A673 (cell line): ENCODE measurements at places on chromosomes 13 and 19.

DNA sequence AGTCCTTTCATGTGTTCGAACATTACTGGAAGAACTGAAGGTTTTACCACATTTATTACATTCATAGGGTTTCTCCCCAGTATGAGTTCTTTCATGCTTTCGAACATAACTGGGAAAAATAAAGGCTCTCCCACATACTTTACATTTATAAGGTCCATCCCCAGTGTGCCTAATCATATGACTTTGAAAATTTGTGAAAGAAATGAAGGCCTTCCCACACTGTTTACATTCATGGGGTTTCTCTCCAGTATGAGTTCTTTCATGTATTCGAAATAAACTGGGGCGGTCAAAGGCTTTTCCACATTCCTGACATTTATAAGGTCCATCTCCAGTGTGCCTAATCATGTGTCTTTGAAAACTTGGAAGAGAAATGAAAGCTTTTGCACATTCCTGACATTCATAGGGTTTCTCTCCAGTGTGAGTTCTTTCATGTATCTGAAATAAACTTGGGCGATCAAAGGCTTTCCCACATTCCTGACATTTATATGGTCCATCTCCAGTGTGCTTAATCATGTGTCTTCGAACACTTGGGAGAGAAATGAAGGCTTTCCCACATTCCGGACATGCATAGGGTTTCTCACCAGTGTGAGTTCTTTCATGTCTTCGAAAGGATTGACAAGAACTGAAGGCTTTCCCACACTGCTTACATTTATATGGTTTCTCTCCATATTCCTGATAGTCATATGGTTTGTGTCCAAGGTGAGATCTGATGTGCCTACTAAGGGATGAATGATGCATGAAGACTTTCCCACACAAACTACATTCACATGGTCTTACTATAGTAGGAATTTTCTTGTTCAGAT is 24.0 kb downstream of the ZNF564 start:
- DNase-seq: peak; percentile 22

DNA sequence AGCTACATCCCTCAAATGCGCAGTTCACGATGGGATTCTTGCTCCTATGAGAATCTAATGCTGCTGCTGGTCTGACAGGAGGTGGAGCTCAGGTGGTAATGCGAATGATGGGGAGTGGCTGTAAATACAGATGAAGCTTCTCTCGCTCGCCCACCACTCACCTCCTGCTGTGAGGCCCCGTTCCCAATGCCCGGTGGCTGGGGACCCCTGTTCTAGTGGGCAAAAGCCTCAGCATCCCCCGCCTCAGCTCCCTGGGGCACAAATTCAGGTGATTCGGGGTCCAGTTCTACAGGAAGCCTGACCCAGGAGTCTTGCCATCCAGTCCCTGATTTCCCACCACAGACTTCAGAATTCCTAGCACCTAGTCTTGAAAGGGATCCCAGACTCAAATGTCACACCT is 3.7 kb downstream of the RETN start:
- no peak for DNase-seq

GRCh38 chr19:2976609-2977000 is 759 bp upstream of the TLE6 start:
- no peak for DNase-seq

DNA sequence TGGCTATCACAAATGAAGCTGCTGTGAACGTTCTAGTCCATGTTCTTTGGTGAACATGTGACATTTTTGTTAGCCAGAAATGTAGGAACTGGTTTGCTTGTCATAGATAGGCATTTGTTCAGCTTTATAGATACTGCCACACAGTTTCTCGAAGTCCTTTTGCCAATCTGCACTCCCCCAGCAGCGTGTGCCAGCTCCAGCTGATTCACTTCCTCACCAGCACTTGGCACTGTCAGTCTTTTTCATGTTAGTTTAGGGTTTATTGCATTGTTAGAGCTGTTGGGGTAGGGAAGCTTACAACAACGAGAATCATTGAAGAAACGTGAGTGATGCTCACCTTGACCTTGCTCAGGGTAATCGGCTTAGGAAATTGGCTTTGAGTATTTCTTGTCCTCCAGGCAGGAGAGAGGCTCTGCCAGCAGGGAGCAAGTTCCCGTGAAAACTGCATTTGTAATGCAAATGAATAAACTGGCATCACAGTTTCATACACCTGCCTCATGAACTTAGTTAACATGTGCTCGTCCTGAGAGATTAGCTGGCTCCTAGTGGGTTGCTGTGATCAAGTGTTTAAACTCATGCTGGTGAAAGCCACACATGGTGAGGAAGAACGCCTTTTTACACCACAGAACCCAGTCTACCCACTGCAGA is 83.9 kb downstream of the ING1 start:
- no peak for DNase-seq

GRCh38 chr13:64723724-64724123 is 2506.4 kb downstream of the PCDH9 start:
- DNase-seq: peak; percentile 49

DNA sequence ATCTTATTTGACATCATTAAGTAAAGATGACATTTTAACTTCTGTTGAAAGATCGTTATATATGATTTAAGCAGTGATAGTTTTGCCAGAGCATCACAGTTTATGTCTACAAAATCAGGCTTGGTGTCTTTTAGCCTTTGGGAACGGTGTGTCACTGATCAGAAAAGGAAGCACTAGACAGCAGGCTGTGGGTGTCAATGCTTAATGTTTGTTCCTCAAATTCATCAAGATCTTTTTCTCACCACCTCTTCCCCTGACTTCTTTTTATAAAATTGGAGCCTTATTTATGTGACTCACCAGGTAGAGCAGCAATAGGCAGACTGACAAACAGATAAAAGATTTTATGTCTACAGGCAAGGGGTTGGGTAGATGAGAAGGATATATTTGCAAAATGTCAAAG is 1558.5 kb downstream of the EFNB2 start:
- DNase-seq: no peak

DNA sequence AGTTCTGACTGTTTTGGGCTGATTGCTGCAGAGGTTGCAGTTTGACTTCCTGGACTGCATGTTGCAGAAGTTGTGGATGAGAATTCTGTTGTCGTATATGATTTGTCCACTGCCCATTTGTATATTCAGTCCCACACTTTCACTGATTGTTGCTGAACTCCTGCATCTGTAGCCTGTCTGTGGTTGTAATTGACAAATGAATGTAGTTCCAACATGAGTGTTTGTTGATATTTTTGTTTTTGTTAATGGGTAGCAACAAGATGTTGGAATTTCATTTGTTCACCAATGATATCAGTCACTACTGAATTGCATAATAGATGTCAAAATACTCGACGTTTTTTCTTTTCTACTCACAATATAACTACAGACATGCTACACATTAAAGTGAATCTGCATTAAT is 533.9 kb downstream of the DCT start:
- no peak for DNase-seq

DNA sequence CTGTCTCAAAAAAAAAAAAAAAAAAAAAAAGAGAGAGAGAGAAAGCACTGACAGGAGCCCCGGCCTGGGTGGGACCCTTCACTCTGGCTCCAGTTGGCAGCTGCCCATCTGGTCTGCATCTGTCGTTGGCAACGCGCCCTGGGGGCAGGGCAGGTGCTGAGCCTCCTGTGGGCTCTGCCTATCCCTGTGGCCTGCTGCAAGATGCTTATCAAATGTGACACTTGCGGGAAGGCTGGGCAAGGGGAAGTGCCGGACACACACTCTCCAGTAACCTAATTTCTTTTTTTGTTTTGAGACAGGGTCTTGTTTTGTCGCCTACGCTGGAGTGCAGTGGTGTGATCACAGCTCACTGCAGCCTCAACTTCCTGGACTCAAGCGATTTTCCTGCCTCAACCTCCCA is 10.7 kb upstream of the KPTN start:
- DNase-seq: no peak

DNA sequence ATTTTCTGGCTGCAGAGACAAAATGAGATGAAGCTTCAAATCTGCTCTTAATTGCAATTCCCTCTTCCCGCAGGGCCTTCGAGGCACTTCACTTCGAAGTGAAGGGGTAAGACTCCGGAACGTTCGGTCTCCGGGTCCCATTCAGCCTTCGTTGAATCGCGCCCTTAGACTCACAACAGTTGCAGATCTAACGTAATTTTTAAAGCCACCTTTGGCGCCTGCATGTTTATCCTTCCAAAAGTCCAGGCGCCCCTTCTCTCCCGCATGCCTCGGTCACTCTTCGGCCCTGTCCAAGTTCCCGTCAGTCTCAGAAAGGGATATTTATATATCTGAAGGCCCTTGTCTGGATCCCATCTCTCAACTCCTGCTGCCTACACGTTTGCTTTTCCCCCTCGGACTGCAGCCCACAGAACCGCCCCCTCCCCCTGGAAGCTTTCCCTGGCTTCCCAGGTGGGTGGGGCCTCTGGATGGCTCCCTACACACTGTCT is 915 bp upstream of the KCTD12 start:
- DNase-seq: no peak

DNA sequence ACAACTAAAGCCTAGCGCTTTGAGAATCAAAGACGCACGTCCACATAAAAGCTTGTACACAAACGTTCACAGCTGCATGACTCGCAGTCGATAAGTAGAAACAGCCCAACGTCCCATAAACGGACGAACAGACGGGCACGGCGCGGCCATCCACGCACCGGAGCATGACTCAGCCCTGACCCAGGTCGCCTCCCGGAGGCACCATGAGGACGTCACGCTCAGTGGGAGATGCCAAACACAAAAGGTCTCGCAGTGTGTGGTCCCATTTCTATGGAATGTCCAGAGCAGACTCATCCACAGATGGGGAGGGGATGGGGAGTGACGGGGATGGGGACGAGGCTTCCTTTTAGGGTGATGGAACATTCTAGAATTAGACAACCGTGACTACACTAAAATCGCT is 9.4 kb downstream of the POLRMT start:
- DNase-seq: peak; percentile 59

- no peak for DNase-seq
These were observed 707.5 kb downstream of the SLITRK6 start for GRCh38 chr13:85091631-85092234.

DNA sequence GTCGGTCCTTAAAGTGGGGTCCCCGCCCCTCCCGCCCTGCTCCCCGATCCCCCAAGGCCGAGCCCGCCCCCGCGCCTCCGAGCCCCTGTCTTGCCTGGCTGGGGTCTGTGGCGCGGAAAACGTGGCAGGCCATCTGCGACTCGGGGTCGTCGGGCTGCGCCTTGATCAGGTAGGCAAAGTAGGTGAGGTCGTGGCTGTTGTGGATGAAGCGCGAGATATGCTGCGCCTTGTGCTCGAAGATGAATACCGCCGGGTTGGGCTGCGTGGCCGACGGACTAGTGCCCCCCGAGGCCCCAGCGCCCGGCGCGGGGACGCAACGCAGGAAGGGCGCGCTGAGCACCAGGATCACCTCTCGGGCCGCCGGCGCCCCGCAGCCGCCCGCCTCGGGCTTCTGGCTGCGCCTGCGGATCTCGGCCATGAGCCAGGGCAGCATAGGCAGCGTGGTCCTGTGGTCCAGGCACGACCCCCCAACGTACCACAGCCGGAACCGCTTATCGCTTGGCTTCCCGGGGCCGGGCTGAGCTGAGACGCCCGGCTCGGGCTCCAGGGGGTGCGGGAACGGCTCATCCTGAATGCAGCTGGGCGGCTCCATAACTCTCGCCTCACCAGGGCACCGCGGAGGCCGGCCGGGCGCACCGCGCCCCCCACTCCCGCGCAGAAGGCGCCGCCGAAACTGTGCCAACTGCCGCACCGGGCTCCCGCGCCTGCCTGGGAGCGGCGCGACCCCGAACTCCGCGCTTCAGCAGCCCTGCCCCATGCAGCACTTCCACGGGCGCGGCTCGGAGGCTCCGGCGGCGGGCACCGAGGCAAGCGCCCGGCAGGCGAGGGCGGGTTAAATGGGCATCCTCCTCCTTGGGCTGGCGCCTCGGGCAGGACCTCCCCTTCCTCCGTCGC is 546 bp downstream of the TBC1D4 start:
- peak; percentile 39 for DNase-seq

- DNase-seq: no peak
These were observed 1.2 kb downstream of the GARRE1 start for GRCh38 chr19:34255546-34255945.
